ENCODE measurements at places on chromosomes 5 and 9. TPM values are rescaled to one million over a fixed set of nuclear protein-coding genes. Genes with fewer than 3 reads are reported as not detected.

- DNase-seq: no peak
These were observed 290.5 kb upstream of the ITGA1 start for GRCh38 chr5:52497133-52497693.

DNA sequence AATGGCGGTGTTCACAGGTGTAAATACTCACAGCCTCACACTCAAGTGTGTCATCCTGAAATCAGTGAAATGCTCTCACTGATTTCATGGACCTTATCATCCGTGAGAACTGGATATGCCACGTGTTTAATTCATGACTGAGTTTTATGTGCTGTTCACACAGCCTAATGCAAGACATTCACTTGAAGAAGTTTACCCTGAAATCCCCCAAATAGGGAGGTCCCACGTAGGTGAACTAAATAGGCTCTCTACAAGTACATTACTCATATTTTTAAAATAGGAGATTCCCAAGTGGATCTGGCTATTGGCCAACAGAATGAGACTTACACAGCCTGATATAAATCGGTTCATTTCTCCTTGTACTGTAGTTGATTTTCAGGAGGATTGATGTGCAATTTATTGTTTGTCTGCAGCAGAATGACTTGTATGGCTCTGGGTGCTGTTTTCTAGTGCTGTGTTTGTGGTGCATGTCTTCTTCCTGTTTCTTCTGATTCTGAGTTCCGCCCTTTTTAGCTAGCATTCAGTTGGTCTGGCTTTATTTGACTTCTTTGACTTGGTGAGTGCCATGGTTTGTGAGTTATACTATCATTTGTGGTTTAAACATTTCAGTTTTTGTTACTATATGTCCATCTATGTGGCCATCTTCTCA is 25.1 kb downstream of the TRIO start:
- DNase-seq: no peak

GRCh38 chr9:74322661-74323314 is 174.3 kb upstream of the RORB start:
- DNase-seq: no peak

DNA sequence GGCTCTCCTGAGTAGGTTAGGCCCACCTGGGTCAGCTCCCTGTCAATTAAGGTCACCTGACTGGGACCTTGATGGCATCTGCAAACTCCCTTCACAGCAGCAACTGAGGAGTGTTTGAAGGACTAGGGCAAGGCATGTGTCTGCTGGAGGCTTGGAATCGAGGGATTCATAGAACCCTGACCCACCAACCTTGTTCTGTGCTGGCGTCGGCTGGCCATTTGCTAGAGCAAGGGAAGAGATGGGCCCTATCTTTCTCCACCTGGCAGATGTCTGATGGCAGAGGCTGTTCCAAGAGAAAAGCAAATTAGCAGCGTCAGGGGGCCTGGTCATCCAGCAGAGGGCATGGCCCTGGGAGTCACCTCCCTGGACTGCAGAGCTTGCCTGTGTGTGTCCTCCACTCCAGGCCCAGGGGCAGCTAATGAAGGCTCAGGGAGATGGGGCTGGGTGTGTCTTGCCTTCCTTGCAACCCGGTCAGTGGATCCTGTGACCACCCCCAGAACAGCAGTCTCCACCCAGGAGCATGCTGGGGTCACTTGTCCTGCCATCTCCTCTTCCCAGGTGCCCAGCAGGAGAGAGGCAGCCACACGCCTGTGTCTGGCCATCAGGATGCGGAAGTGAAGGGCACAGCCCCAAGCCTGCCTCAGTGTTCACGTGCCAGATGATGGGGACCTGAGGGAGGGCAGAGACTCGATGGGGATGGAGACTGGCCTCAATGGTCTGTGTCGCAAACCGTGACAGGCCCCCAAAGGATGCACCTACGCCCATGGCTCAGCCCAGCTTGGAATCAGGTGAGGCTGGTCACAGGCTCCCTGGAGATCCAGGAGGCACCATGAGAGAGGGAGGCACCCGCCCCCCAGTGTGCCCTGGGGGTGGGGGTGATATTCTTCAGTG is 53.9 kb downstream of the BARX1 start:
- DNase-seq: peak; percentile 2

DNA sequence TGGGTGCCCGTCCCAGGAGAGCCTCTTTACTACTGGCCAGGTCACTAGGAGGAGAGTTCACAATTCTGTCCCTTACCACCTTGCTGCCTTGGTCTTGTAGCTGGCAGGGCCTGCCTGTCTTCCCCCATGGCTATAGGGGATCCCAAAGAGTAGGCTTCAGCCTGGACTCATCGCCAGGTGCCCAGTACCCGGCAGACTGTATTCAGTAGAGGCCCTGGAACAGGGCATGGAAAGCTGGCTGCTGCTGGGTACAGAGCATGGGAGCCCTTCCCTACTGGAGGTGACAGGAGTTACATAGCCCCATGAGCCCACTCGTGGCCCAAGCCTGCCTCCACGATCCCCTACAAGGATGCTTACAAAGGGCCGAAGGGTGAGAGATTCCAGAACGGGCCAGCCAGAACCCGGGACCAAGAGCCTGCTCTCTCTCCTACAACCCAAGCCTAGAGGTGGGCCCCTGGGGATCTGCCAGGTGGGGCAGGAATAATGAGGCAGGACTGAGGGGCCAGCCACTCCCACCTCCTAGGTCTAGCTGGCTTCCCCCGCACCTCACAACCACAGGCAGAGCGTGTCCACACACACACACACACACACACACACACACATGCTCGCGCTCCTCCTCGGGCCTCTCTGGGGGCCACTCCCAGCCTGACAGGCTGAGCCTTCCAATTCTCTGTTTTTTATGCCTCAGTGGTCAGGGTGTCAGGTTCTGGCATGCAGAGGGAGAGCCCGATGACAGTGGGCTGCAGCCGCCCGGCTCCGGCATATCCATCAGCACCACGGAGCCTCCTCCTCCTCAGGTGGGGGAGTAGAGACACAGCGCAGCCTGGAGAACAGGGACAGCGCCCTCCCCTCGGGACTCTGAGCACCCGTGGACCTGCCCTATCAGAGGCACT is 186.0 kb downstream of the PAX5 start:
- no peak for DNase-seq

DNA sequence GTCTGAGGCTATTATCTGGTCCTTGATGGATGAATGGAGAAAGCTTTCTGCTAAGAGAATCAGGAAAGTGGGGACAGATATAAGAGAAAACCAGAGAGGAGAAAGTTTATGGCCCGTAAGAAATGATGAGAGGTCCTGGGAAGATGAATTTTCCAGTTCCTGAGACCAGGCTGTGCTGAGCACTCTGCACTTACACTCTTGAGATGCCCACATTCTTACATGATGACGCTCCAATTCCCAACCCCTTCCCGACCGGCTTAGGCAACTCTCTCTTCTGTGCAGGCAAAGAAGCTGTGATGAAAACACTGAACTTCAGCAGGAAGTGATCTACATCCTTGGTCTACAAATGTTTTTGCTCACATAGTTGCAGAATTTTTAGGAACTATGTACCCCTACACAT is 417.0 kb downstream of the ARHGEF28 start:
- DNase-seq: no peak

DNA sequence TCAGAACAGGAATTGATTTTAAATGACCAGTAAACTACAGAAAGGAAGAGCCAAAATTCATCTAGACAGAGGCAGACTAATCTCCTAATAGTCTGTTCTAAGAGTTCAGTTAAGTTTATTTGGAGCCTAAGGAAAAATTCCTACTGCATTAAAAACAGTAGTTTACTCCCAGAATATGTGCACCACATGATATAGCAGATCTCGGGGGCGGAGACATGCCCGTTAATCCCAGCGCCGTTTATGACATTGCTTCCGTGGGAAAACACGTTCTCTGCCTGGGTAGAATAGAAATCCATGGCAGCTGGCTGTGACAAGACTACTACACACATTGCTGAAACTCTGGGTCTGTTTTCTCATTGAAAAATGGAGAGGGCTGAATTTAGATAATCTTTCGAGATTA is 11.4 kb downstream of the HABP4 start:
- DNase-seq: no peak

DNA sequence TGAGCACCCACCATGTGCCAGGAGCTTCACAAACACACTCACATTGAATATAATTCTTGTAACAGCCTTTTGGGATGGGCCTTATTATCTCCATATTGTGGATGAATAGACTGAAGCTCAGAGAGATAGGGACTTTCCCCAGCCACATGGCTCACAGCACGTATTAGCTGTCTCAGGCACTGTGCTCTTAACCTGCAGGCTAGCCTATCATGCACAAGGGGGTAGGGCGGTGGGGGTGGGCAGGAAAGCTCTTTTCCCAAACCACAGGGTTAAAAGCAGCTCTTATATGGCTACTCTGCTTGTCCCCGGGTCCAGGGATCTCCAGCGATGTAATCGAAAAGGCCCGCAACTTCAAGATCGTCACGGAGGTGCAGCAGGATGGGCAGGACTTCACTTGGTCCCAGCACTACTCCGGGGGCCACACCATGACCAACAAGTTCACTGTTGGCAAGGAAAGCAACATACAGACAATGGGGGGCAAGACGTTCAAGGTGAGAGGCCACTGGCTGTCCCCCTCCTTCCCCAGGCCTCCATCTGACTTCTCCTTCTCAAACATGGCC is 2.6 kb downstream of the FABP6 start:
- DNase-seq: no peak

Gene CAMSAP1
- total RNA-seq: 38.0 TPM

Gene TAF11L2
- total RNA-seq: not detected

Gene DBH
- not detected for total RNA-seq

Gene SLC23A1
- total RNA-seq: 1.2 TPM

Gene OR1N2
- total RNA-seq: not detected

Gene PSAT1
- 5.2 TPM for total RNA-seq

Gene EGFL7
- total RNA-seq: 45.4 TPM

Gene ZNF883
- total RNA-seq: 2.5 TPM

Gene SMIM33
- total RNA-seq: not detected

Gene GADD45G
- total RNA-seq: 63.2 TPM
